ENCODE measurements at places on chromosomes 16 and 17.

- DNase-seq, result no peak
Measured at GRCh38 chr17:30234296-30234695, 1.2 kb downstream of the SLC6A4 start.

GRCh38 chr17:19000531-19001325 is 3.8 kb downstream of the FAM83G start:
- DNase-seq, result peak; percentile 48

GRCh38 chr17:47316311-47316710 is 7.4 kb upstream of the EFCAB13 start:
- DNase-seq, result peak; percentile 61

- no peak for DNase-seq
Measured at GRCh38 chr16:54411544-54411943, 125.0 kb upstream of the IRX3 start.

GRCh38 chr17:63434951-63435571 is 11.0 kb downstream of the CYB561 start:
- DNase-seq, result peak; percentile 62

DNA sequence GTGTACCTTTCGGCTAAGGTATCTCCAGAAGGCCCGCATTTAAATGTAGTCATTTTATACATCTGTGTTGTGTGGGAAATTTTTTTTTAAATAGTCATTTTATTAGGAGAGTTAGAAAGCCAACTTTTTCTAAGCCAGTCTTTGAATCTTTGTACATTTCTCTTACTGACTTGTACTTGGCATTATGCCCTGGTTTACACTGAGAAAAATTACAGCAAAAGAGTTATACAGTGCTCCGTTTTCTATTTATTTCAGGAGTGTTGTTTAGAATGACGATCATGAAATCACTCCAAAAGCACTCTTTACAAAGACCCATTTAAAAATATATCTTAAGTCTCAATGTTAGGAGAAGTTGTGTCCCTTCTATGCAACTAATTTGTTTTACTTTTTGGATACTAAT is 91.8 kb downstream of the CYB561 start:
- DNase-seq, result no peak

GRCh38 chr17:45148183-45149036 is at the start of gene HEXIM1:
TSS of gene HEXIM1 (plus strand) at chr17:45148475. CDS start at chr17:45149191, 716 bp downstream.
- DNase-seq, result peak; percentile 97

DNA sequence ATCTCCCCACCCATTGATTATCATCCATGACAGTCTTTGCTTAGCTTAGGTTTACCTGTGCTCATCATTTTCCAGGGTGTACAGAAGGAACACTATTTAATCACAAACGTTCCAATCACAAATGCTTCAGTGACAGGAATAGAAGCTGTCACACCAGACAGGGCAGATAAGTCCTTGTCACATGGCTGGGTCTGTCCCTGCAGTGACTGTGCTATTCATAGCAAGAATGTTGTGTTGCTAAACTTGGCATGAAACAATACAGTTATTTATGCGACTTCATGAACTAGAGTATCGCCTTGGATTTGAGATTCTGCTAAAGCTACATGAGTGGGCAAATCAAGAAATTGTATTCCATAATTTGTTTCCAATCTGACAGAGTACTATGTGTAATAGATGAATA is 108.4 kb downstream of the CDH13 start:
- DNase-seq, result no peak

- no peak for DNase-seq
Measured at GRCh38 chr17:57561072-57561861, 183.8 kb downstream of the CCDC182 start.

- DNase-seq, result no peak
Measured at GRCh38 chr16:56898847-56899246, 33.1 kb upstream of the HERPUD1 start.

DNA sequence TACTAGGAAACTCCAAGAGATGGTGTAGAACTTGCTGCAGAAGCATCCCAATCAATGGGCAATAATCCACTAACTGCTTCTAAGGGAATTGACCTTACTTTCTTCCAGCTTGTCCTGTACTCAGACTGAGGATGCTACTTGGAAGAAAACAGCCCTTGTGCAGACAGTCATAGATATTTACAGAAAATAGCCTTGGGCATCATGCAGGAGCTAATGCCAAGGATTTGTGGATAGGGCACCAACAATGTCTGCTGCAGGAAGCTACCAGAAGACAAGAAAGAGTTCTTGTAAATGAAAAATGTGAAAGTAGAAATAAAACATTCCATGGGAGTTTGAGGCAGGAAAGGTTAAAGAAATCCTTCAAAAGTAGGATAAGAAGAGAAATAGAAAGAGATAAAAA is 21.5 kb upstream of the CSNK2A2 start:
- no peak for DNase-seq

DNA sequence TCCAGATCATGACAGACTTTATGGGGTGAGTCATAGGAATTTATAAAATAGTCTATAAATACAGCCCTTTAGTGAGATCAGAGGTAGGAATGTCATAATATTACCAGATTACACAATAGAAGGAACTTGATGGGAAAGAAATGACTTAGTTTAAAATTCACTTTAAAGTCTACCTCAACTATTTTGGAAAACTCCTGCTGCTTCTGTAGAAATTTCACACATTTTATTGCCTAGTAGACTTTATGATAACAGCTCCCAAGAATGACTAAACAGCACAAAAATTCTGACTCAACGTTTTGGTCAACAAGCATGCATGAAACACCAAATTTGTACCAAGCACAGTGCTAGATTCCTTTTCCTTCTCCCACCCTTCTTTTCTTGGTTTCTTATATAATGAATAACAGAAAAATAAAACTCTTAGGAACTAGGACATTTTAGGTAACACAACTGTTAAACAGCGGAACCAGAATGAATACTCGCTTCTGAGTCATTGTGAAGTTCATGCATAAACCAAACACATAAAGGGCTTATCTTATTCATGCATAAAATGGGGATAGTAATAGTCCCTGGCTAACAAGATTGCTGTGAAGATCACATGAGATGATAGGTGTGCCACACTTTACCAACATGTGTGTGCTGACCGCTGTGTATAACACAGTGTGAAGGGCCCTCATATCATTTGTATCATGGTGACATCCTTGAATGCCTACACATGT is 243.9 kb downstream of the CDH8 start:
- DNase-seq, result peak; percentile 62

DNA sequence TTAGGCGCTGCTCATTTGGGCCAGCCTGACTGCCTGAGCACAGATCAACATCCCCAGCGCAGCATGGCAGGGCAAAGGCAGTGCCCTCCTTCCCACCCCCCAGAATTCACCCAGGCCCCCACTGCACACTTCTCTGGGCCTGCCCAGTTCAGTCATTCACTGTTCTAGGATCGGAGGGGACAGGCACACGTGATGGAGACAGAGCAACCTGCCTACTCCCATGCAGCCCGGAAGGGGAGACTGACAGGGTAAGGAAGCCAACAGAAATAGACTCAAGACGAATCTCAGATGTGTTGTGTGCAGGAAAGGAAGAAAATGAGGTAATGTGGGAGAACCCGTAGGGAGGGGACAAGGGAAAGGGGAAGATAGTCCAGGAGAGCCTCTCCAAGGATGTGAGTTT is 59.2 kb upstream of the LYRM9 start:
- DNase-seq, result no peak

DNA sequence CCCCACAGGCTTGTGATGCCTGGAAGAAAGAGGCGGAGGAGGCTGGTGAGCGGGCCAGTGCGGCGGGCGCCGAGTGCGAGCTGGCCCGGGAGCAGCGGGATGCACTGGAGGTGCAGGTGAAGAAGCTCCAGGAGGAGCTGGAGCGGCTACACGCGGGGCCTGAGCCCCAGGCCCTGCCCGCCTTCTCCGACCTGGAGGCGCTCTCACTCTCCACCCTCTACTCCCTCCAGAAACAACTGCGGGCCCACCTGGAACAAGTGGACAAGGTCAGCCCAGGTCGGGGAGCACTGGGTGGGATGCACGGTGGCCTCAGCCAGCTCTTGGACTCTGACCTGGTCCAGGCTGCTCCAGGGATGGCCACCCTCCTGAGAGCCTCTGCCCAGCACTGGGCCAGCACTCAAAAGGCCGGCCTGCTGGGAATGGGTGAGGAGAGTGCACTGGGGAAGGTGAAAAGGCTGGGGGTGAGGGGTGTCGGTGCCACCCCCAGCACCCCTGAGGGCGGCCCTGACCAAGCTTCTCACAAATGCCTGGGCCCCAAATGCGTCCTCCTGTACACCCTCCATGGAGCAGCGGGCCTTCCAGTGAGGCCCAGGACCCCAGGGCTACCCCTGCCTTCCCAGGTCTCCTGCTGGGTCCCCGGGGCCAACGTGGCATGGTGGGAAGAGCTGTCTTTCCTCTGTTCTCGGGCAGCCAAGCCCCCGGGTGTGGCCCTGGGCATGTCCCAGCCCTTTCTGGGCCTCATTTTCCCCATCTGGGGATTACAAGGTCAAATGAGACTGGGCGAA is 20.8 kb downstream of the UNC13D start:
- no peak for DNase-seq

DNA sequence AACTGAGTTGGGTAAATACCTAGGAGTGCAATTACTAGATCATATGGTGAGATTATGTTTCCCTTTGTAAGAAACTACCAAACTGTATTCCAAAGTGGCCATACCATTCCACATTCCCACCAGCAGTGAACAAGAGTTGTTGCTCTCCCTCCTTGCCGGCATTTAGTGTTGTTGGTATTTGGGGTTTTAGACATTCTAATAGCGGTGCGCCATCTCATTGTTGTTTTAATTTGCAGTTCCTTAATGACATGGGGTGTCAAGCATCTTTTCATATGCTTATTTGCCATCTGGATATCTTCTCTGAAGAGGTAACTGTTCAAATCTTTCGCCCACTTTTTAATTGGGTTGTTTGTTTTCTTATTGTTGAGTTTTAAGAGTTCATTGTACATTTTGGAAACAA is 164.2 kb upstream of the LHX1 start:
- DNase-seq, result no peak

- peak; percentile 52 for DNase-seq
Measured at GRCh38 chr17:40097931-40098845, 2.2 kb downstream of the NR1D1 start.

- DNase-seq, result no peak
Measured at GRCh38 chr17:7056386-7056785, 12.5 kb upstream of the SLC16A11 start.

GRCh38 chr16:69610356-69610755 is 44.6 kb downstream of the NFAT5 start:
- DNase-seq, result peak; percentile 52

DNA sequence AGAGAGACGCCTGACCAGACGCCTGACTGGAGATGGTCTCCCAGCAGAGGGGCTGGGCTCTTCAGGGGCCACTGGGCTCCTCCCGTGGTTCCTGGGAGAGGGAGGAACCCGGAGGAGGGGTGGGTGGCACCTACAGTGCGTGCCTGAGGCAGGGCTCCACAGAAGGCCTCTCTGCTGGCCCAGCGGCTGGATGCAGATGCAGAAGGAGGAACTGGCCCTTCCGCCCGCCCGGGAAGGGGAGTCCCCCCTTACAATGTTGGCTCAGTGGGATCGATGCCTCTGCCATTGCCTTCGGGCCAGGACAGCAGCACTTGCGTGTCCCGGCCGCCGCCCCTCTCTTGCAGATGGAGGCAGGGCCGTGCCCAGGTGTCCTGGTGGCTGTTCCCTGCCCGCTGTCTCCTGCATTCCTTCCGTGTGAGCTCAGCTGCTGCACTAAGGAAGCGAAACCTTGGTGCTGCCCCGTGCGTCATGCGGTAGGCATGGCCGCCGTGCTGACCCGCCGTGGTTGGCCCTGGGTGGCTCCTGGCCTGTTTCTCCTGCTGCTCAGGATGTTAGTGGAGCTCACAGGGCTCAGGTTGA is 15.1 kb downstream of the BAIAP2 start:
- DNase-seq, result no peak

- peak; percentile 82 for DNase-seq
Measured at GRCh38 chr16:89711601-89712273, 9.0 kb downstream of the VPS9D1 start.

- no peak for DNase-seq
Measured at GRCh38 chr17:53141280-53141679, 681.4 kb upstream of the KIF2B start.
